Ovary (tissue), 10 donors: ENCODE measurements at places on chromosomes 1 and 21.
A peak's percentile ranks its signal among the peaks of the same experiment; 100 is the strongest.

DNA sequence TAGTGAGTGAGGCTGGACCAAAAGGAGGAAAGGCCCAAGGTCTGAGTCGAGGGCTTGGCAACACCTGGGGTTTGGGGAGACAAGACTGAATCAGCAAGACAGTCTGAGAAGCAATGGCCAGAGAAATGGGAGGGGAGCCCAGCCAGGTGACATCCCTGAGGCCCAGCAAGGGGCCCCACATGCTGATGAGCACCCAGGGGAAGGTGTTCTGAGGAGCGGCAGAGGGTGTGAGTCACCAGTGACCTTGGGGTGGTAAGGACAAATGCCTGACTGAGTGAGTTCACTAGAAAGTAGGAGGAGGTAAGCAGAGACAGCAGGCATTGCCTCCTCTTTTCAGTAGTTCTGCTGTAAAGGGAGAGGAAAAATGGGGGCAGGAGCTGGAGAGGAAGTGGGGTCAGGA is 192.4 kb upstream of the GALNT2 start:
- DNase-seq: no peak

GRCh38 chr1:153566414-153567371 is 1.0 kb upstream of the S100A2 start:
- DNase-seq: peak; percentile 89

DNA sequence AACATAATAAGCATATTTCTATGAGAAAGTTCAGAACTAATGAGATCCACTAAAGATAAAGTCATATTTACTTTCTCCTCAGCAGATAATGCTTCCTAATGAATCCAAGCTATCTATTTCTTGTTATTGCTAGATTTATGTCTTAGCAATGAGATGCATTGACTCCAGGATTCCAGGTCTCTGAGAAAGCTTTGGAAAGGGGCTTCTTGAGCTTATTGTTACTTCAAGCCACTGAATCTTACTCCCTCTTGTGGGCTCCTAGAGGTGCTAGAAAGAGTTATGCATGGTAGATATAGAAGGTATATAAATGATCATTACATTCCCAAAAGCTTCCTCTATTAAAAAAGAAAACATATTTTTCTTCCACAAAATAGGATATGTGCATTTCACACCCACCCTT is 246.4 kb upstream of the ADAMTS5 start:
- no peak for DNase-seq

- no peak for DNase-seq
These were observed 4.4 kb downstream of the CDC42SE1 start for GRCh38 chr1:151054971-151055547.

DNA sequence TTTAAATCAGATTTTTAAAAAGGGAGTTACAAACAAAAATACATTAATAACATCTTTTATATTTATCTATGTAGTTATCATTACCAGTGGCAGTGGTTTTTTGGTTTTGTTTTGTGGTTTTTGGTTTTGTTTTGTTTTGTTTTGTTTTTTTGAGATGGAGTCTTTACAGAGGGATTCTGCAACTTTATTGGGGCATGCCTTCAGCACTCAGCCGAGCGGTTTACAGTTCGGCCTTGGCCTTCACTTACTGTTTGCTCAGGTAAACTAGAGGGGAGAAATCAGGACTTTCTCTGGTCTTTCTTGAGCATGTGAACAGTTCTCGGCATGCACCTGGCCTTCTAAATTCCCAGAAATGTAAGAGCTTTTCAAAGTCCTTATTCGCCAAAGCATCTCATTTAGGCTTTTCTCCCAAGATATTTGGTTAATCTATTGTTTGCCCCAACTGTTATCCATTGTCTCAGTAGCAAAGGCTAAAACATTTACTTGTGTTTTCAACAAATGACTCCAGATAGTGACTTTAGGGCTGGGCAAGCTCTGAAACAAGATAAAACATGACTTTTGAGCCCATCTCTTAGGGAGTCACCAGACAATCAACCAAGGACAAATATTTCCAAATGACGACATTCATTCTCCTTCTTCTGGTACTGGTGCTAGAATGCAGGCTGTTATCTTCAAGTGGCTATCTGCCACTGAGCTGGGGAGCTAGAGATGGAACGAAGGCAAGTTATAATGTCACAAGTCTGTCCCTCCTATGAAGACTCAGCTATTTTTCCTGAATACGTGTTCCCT is 48.4 kb upstream of the ADORA3 start:
- DNase-seq: no peak

GRCh38 chr1:102967786-102968185 is 140.5 kb downstream of the COL11A1 start:
- DNase-seq: no peak

GRCh38 chr1:208118306-208118705 is 125.9 kb downstream of the PLXNA2 start:
- DNase-seq: no peak

GRCh38 chr21:38081708-38082107 is 165.5 kb upstream of the KCNJ6 start:
- DNase-seq: no peak

DNA sequence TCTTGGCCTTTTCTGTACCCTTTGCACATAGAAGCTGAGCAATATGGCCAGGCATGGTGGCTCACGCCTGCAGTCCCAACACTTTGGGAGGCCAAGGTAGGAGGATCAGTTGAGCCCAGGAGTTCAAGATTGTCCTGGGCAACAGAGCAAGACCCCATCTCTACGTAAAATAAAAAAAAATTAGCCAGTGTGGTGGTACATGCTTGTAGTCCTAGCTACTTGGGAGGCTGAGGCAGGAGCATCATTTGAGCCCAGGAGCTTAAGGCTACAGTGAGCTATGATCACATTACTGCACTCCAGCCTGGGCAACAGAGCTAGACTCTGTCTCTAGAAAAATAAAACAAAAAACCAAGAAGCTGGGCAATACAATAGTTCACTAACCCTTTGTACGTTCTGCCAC is 6.3 kb downstream of the ACTA1 start:
- DNase-seq: no peak

- no peak for DNase-seq
These were observed 72.0 kb upstream of the TARDBP start for GRCh38 chr1:10940451-10940804.

GRCh38 chr1:102185260-102185659 is 188.5 kb upstream of the OLFM3 start:
- DNase-seq: no peak

DNA sequence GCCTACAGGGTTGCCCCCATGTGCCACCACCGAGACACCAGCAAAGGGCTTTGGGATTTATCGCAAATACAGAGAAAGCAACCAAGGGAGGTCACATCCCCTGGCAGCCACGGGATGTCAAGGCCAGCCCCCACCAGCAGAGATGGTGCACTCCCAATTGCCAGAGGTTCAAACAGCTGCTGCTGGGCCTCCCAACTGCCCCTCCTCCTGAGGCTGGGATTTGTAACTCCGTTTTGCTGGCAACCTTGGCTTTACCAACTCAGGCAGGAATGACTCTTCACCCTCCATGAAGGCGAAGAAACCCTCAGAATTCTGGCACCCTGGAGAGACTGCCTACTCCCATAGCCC is 11.6 kb downstream of the TMEM53 start:
- DNase-seq: no peak

- DNase-seq: no peak
These were observed 1.3 kb downstream of the NTNG1 start for GRCh38 chr1:107142140-107142542.

DNA sequence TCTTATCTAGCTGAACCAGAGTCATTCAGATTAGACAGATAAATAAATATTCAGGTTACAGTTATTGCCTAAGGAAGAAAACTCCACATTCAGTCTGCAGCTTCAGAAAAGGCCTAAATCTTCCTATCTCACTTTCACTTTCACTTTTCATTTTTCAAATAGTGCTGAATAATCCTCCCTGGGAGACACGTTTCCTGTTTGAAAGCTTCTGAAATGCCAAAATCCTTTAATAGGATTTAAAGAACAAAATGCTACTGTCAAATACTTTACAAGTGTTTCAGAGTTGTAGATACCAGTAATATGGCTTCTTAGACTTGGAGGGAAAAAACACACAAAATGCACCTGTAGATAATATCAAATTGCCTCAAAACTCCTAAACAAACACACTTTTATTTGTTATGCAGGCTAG is 3.9 kb downstream of the PSMB2 start:
- DNase-seq: no peak

GRCh38 chr1:170460414-170461155 is 71.4 kb upstream of the GORAB start:
- DNase-seq: no peak

GRCh38 chr1:41752514-41753170 is 166.1 kb downstream of the HIVEP3 start:
- DNase-seq: no peak
